Activated CD4-positive, alpha-beta T cell treated with anti-CD3 and anti-CD28 coated beads, Interleukin-10, Interleukin-2, amounts not matched to agents 100 ng/mL and 50 ng/mL, durations not matched to agents 16 hours and 8 hours (primary cell): ENCODE measurements at places on chromosomes 3 and 15.

DNA sequence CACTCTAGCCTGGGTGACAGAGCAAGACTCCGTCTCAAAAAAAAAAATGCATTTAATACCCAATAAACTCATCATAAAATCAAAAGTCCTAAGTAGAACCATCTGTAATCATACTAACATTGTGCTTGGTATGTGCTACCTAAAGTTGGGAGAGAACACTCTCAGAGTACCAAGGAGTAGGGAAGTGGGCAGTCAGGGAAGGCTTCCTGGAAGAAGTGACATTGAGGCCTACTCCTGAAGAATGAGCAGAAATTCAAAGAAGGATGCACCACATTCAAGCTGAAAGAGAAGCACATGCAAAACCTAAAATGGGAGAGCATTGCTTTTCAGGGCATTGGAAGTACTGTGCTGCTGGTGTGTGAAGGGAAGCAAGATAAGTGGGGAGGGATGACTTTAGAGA, 54.1 kb downstream of the TLE3 start:
- DNase-seq = no peak

DNA sequence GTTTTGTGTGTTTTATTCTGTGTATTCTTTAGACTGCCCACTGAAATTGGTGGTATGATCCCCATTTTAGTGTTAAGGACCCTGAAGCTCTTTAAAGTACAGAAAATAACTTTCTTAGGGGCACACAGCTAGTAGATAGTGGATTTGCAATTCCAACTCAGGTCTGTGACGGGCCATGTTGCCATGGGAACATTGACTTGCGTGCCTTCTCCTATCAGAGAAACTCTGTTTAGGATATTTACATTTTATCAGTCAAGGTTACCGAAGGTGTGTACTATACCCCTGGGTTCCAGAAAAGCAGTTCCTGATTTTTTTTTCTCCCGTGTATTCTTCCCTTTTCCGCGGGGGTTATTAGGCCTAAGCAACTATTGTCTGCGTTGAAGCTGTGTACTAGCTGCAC, 19.4 kb downstream of the MYZAP start:
- no peak for DNase-seq

DNA sequence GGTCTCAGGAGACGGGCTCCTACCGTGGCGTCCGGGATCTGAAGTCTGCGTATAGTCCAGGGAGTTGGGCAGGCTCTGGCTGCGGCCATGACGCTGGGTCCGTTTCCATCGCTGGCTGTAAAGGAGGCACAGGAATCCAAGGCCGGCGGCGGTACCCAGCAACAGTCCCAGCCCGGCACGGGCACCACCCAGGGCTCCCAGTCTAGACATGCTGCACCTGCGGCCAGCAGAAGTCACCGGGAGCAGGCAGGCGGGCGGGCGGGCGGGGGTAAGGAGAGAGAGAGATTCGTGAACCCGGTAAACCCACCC, 526 bp downstream of the RMDN3 start:
- peak; percentile 28 for DNase-seq

DNA sequence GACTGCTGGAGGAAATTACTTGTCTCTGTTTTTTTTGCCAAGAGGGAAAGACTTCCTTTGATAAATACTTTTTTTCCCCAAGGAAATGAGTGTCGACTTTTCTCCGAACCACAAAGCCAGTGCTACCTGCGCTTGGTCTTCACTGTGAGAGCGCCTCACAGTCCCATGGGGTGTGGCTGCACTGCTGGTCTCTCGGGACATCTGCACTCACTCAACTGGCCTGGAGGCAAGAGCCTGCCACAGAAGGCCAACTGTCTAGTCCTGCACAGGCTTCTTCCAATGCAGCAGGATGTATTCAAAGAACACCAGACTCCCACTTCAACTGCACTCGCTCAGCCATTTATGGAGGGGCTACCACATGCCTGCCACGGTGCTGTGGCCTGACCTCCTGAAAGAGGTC, 40.6 kb upstream of the CGNL1 start:
- no peak for DNase-seq

GRCh38 chr3:100865442-100865841, 127.8 kb downstream of the ABI3BP start:
- DNase-seq = no peak
